ENCODE measurements at places on chromosomes 13 and 19.

DNA sequence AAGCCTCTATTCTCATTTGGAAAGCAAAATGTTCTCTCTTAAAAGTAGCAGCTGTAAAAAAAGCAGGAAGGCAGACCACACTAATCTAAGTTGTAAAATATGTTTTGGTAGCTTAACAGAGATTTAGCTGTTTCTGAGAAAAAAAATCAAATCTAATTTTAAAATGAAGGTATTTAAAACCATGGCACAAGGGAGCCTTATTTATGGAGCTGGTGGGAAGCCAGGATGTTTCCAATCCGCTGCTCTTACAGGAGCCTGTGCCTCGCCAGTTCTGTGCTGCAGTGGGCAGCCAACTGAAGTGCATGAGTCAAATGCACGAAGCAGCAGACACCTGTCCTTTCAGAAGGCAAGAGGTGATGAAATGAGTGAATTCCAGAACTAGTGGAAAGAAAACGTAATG, 28.2 kb downstream of the GPC6 start:
- H3K27me3 ChIP-seq, result no peaks in the 10 kb centered on the region
- H3K4me1 ChIP-seq, result no peaks in the 10 kb centered on the region
- no peak overlapping the region for H3K4me3 ChIP-seq
- H3K36me3 ChIP-seq, result no peaks in the 10 kb centered on the region
- no peak overlapping the region for H3K27ac ChIP-seq

- H3K4me3 ChIP-seq, result no peak overlapping the region
- H3K36me3 ChIP-seq, result no peaks in the 10 kb centered on the region
- DNase-seq, result no peak
- H3K4me1 ChIP-seq, result no peaks in the 10 kb centered on the region
These were observed 70.9 kb upstream of the WASF3 start for GRCh38 chr13:26486550-26486949.

- H3K27ac ChIP-seq, result no peak overlapping the region
- H3K4me1 ChIP-seq, result peaks cover 8% of the 10 kb centered on the region
- H3K36me3 ChIP-seq, result peaks cover 24% of the 10 kb centered on the region
- no peaks in the 10 kb centered on the region for H3K27me3 ChIP-seq
- no peak overlapping the region for H3K4me3 ChIP-seq
These were observed 18.7 kb downstream of the MLLT1 start for GRCh38 chr19:6260912-6261650.

GRCh38 chr13:35930665-35931631, 200.2 kb downstream of the DCLK1 start:
- DNase-seq, result no peak
- H3K36me3 ChIP-seq, result no peaks in the 10 kb centered on the region
- H3K4me1 ChIP-seq, result no peaks in the 10 kb centered on the region

DNA sequence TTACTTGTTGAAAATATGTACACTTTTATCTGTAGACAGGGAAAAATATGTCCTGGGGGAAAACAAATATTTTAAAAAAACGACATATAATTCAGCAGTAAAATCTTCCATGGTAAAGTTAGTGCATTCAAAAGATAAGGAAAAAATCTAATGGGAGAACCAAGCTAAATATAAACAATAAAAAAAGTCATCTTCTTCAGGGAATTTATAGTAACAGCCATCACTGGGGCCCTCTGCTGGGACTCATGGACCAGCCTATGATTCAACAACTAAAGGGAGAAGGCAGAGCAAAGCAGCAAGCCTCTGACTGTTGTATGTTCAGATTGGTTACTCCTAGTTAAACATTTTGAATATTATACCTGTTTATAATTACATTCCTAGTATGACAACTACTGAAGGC, 93.0 kb downstream of the ITGBL1 start:
- no peaks in the 10 kb centered on the region for H3K36me3 ChIP-seq
- peak overlapping the region; percentile 42 for H3K27ac ChIP-seq
- no peaks in the 10 kb centered on the region for H3K4me1 ChIP-seq
- DNase-seq, result peak; percentile 70
- no peak overlapping the region for H3K4me3 ChIP-seq

DNA sequence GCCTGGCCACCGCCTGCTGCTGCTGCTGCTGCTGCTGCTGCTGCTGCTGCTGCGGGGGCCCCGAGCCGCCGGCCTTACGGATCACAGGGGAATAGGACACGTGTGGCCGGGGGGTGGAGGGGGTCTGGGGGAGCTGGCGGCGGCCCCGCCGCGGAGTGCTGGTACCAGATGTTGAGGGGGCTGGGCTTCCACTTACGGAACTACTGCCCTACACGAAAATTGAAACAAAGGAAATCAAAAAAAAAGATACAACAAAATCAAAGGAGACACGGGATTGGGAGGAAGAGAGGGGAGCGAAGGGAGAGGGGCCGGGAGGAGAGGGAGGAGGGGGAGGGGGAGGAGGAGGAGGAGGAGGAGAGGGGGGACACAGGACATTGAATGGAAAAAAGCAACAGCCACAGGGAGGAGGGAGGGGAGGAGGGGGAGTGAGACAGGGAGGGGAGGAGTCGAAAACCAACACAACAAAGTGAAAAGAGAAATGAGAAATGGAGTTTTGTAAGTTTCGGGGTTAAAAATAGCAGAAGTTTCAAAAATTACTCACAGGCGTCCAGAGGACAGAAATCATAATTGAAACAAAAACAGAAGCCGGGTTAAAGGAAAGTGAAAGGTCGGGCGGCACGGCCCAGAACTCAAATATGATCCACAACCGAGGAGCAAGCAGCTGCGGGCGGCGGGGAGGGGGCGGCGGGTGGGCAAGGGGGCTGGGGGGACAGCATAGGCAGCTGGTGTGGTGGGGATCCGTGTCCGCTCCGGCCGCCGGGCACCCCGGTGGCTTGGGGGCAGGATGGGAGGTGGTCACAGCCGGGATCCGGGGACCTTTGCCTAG, 57.8 kb downstream of the IER2 start:
- H3K4me1 ChIP-seq, result peaks cover 3% of the 10 kb centered on the region
- H3K4me3 ChIP-seq, result peak overlapping the region; percentile 64
- H3K36me3 ChIP-seq, result no peaks in the 10 kb centered on the region
- peak; percentile 80 for DNase-seq
- H3K27me3 ChIP-seq, result no peaks in the 10 kb centered on the region
- H3K27ac ChIP-seq, result peak overlapping the region; percentile 85

- peaks cover 13% of the 10 kb centered on the region for H3K4me1 ChIP-seq
- H3K27me3 ChIP-seq, result peaks cover 43% of the 10 kb centered on the region
- H3K27ac ChIP-seq, result no peak overlapping the region
- DNase-seq, result no peak
These were observed 1.7 kb downstream of the COMP start for GRCh38 chr19:18789422-18789869.

GRCh38 chr19:41787055-41787454, 9.3 kb upstream of the CEACAM3 start:
- H3K36me3 ChIP-seq, result no peaks in the 10 kb centered on the region
- no peak overlapping the region for H3K27ac ChIP-seq
- H3K4me1 ChIP-seq, result no peaks in the 10 kb centered on the region
- H3K4me3 ChIP-seq, result no peak overlapping the region
- no peaks in the 10 kb centered on the region for H3K27me3 ChIP-seq

DNA sequence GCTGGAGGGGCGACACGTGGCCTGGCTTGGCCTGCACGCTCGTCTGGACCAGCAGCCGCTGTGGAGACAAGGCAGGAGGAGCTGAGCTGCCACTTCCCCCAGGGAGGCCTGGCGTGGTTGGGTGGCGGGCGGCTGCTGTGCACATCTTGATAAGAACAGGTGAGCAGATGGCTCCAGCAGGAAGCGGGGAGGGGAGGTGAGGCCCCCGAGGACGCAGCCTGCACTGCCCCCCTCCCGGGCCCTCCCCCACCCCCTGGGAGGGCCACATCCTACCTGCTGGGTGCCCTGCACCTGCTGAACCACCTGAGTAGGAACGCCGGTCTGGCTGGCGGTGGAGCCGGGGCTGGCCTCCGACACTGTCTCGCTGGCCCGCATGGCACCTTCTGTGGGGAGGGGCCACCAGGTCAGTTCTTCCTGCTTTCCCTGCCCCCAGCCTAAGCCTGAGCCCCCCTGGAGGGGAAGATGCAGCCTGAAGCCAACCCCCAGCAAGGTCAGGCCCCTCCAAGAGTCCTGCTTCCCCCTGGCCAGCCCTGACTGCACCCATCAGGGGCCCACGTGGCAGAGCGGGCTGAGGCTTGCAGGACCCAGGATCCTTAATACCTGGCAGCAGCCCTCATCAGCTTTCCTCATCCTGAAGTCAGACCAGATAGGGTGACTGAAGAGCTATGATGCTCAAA, 22.8 kb downstream of the RFX1 start:
- H3K27ac ChIP-seq, result no peak overlapping the region
- peaks cover 8% of the 10 kb centered on the region for H3K4me1 ChIP-seq
- peaks cover 6% of the 10 kb centered on the region for H3K36me3 ChIP-seq
- H3K4me3 ChIP-seq, result no peak overlapping the region

GRCh38 chr19:29268721-29269393, 55.9 kb upstream of the UQCRFS1 start:
- no peaks in the 10 kb centered on the region for H3K4me1 ChIP-seq
- no peaks in the 10 kb centered on the region for H3K36me3 ChIP-seq
- no peak for DNase-seq
- no peak overlapping the region for H3K27ac ChIP-seq
- H3K4me3 ChIP-seq, result no peak overlapping the region

- DNase-seq, result no peak
- H3K36me3 ChIP-seq, result no peaks in the 10 kb centered on the region
- H3K4me1 ChIP-seq, result no peaks in the 10 kb centered on the region
- no peaks in the 10 kb centered on the region for H3K27me3 ChIP-seq
- no peak overlapping the region for H3K4me3 ChIP-seq
- H3K27ac ChIP-seq, result no peak overlapping the region
These were observed 271.5 kb downstream of the PCDH9 start for GRCh38 chr13:66958611-66959010.

DNA sequence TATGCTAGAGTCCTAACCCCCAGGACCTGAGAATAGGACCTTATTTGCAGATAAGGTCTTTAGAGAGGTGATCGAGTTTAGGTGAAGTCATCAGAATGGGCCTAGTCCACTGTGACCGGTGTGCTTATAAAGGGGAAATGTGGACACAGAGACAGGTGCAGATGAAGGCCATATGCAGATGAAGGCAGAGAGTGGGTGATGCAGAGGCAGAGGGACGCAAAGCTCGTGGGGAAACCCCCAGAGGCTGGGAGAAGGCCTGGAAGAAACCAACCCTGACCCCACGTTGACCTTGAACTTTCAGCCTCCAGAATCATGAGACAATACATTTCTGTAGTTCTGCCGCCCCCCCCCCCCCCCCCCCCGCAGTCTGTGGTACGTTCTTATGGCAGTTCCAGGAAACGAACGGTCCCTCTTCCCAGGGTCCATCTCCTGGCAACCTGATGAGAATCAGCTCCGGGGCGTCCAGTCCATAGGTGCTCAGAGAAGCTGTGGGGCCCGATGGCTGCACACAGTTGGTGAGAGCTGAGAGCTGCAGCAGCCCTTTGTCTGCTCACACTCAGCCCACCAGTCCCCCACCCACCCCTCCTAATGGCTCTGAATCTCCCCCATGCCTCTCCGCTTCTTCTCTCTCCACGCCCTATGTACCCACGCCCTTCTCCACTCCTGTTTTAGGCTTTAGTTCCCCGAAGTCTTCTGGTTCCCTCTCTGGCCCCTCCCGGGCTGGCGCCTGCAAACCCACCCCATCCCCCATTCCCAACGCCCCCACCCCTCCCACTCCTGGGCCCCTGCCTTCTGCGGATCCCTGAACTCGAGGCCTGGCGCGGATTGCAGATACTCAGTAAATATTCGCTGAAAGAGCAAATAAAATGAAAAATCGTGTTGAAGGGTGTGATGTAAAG, 218.3 kb upstream of the MAB21L1 start:
- H3K36me3 ChIP-seq, result no peaks in the 10 kb centered on the region
- H3K27ac ChIP-seq, result no peak overlapping the region
- H3K4me3 ChIP-seq, result no peak overlapping the region
- no peaks in the 10 kb centered on the region for H3K4me1 ChIP-seq

GRCh38 chr19:30738047-30738446, 365.9 kb downstream of the ZNF536 start:
- no peaks in the 10 kb centered on the region for H3K27me3 ChIP-seq
- H3K36me3 ChIP-seq, result no peaks in the 10 kb centered on the region
- no peak for DNase-seq
- H3K4me1 ChIP-seq, result no peaks in the 10 kb centered on the region
- no peak overlapping the region for H3K27ac ChIP-seq

DNA sequence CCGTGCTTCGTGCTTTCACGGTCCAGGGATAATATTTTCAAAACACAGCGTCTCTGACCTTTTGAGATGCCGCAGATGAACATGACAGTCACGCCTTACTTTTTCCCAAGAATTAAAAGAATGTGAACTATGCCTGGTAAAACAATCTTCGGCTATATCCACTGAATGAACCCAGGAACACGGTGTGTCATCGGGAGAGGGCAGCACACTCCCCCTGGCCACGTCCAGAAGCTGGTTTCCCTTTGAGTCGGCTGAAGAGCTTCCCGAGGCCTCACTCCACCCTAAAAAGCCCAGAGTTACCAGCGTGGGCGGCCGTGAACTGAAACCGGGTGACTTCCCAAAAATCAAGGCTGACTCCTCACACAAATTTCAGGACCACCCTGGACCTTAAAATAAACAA, 22.9 kb upstream of the SHISA2 start:
- no peaks in the 10 kb centered on the region for H3K36me3 ChIP-seq
- H3K27me3 ChIP-seq, result no peaks in the 10 kb centered on the region
- H3K4me3 ChIP-seq, result no peak overlapping the region
- DNase-seq, result no peak
- H3K4me1 ChIP-seq, result no peaks in the 10 kb centered on the region
- H3K27ac ChIP-seq, result no peak overlapping the region

DNA sequence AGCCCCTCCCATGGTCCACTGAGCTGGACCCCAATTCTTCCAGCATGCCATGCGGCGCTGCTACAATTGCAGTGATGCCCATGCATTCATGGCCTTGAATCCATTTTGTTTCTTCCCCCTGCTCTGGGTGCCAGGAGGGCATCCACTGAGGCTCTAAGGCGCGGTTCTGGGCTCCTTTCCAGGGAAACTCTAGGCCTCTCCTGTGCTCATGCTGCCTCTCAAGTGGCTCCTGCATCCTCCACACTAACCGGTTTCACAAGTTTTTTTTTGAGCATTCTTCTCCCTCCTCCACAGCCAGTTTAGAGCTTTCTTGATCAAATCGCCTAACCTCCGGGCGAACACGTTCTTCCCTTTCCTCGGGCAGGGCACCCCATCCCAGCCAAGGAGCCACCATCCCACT, 69.1 kb upstream of the FLT1 start:
- no peak for DNase-seq
- no peaks in the 10 kb centered on the region for H3K4me1 ChIP-seq
- H3K36me3 ChIP-seq, result no peaks in the 10 kb centered on the region
- H3K27me3 ChIP-seq, result no peaks in the 10 kb centered on the region
- H3K4me3 ChIP-seq, result no peak overlapping the region

DNA sequence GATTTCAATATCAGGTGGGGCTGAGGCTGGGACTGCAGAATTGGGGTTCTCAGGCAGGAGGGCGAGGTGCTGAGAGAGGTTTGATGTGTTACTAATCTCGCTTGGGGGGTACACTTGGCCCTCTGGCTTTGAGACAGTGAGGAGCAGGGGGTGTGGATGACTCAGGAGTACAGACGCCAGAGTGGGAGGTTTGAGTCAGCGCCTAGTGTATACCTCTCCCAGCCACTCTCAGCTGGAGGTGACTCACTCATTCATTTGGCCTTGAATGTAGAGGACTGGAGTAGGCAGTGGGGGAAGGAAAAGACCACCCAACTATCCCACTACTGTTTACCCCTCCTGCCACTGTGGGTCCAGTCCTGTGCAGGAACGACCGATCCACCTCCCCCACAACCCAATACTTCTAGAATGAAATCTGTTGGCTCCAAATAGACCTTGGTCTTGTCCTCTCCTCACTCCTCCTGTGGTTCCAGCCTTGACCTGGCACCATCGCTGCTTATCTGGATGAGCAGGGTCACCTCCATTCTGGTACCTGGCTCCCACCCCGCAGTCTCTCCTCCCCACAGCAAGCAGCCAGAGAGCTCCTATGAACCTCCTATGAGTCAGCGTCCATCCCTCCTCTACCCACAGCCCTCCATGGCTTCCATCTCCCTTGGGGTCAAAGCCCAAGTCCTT, 20.1 kb upstream of the ZNRF4 start:
- no peaks in the 10 kb centered on the region for H3K36me3 ChIP-seq
- H3K27me3 ChIP-seq, result peaks cover 9% of the 10 kb centered on the region
- H3K4me3 ChIP-seq, result no peak overlapping the region
- H3K27ac ChIP-seq, result no peak overlapping the region
- H3K4me1 ChIP-seq, result no peaks in the 10 kb centered on the region
